CD4-positive, alpha-beta T cell (primary cell): ENCODE measurements at places on chromosomes 5 and 9. TPM values are rescaled to one million over a fixed set of nuclear protein-coding genes. Genes with fewer than 3 reads are reported as not detected.

GRCh38 chr9:99466104-99466503 lies 244.0 kb downstream of the SEC61B start:
- DNase-seq: no peak
- H3K36me3 ChIP-seq: no peaks in the 10 kb centered on the region
- H3K4me1 ChIP-seq: no peaks in the 10 kb centered on the region

GRCh38 chr5:159752622-159753275 lies 163.5 kb upstream of the ADRA1B start:
- no peak overlapping the region for H3K4me3 ChIP-seq
- H3K27ac ChIP-seq: no peak overlapping the region
- peaks cover 1% of the 10 kb centered on the region for H3K27me3 ChIP-seq
- DNase-seq: no peak

GRCh38 chr5:99349787-99350186 lies 421.0 kb upstream of the CHD1 start:
- no peaks in the 10 kb centered on the region for H3K36me3 ChIP-seq
- no peak for DNase-seq
- H3K4me3 ChIP-seq: no peak overlapping the region
- H3K4me1 ChIP-seq: no peaks in the 10 kb centered on the region

MARCHF3 gene
- 5.2 TPM for total RNA-seq

SGCD gene
- total RNA-seq: not detected

C9orf153 gene
- 1.0 TPM for total RNA-seq

HAVCR2 gene
- 1.8 TPM for total RNA-seq

BAAT gene
- total RNA-seq: not detected
